Activated CD8-positive, alpha-beta memory T cell treated with anti-CD3 and anti-CD28 coated beads for 48 hours (primary cell): ENCODE measurements at places on chromosomes 16 and 17.
A peak's percentile ranks its signal among the peaks of the same experiment; 100 is the strongest.

DNA sequence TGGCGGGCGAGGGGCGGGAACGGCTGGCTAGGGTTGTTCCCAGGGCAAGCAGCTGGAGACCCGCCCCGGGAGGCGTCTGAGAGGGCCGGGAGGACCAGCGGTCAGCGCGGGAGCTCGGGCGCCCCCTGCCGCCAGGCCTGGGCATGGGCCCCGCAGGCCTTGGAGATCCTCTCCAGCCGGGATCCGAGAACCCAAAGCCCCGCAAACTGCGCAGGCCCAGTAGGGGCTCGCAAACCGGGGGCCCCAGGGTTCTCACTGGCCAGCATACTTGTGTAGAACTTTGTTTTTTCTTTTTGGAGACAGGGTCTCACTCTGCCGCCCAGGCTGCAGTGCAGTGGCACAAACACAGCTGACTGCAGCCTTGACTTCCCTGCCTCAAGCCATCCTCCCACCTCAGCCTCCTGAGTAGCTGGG is 20.8 kb upstream of the ZNF423 start:
- no peak for DNase-seq

DNA sequence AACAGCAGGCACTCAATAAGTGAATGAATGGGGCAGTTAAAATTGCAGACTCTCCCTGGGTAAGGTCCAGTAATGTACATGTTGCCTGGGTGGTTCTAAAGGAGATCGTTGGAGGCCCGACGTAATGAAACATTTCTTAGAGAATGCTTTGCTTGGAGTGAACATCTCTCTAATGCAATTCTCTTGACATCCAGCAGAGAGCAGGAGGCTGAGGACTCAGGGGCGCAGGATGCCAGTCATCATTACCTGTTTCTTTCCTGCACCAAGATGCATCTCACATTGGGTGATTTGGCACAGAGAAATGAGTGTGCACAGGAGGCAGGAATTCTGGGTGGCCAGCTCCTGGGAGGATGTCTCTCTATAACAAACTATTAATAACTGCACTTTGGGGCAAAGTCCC is 130.3 kb upstream of the RBBP6 start:
- DNase-seq = no peak

DNA sequence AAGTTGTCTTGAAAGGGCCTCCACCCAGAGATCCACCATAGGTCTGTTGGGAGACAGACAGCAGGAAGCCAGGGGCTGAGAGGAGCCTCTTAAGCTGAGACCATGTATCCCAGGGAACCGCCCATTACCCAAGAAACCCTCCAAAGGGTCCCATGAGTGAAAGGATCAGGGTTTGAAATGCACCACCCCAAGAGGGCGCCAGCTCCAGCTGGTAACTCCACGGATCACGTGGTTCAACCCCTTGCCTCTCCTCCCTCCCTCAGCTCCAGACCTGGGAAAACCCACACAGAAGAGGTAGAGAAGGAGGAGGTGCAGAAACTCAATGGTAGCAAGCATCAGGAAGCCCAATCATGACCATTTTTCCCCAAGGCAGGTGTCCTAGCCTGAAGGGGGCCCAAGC is 148.7 kb downstream of the AIPL1 start:
- DNase-seq = no peak

DNA sequence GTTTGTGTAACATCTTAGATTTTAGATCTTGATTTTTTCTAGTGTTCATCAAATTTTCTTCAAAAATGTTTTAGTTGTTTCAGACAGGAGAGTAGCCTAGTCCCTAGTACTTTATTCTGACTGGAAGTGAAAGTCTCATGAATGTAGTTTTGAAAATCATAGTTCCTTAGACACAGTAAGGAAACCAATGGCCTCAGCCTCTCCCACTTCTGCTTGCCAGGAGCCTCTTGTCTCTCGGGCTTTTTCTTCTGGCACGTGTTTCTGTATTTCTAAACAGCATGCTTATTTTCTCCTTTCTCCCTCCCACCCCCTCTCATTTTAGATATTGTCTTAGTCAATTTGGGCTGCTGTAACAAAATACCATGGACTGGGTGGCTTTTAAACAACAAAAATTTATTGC is 9.8 kb downstream of the SLFN5 start:
- no peak for DNase-seq

GRCh38 chr17:9693755-9694154 is 48.4 kb downstream of the USP43 start:
- DNase-seq = no peak

DNA sequence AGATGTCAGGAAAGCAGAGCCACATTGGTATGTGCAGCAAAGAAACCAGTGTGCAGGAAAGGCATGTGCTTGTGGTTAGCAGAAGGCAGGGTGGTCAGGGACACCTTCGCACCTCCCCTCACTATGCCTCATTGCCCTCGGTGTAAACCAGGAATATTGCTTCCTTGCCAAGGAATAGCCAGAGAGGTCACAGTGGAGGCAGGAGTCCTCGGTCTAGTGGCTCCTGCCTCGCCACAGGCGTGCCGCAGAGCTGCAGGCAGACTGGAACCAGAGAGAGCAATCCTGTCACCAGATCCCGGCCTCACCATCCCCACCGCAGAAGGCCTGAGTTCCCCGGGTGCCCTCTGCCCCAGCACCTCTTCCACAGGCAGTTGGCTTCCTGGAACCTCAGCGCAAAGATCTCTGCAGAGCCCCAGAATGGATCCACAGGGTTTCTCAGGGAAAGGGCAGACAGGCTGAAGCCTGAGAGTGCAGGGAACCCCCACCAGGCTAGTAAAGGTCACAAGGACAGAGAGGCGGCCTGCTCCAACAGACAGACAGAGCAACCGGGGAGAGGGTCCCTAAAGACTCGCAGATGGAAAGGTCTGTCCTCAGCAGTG is 21.6 kb downstream of the CCDC182 start:
- DNase-seq = no peak

- DNase-seq = no peak
Observed at GRCh38 chr17:28573966-28574480, 2.7 kb downstream of the ALDOC start.

DNA sequence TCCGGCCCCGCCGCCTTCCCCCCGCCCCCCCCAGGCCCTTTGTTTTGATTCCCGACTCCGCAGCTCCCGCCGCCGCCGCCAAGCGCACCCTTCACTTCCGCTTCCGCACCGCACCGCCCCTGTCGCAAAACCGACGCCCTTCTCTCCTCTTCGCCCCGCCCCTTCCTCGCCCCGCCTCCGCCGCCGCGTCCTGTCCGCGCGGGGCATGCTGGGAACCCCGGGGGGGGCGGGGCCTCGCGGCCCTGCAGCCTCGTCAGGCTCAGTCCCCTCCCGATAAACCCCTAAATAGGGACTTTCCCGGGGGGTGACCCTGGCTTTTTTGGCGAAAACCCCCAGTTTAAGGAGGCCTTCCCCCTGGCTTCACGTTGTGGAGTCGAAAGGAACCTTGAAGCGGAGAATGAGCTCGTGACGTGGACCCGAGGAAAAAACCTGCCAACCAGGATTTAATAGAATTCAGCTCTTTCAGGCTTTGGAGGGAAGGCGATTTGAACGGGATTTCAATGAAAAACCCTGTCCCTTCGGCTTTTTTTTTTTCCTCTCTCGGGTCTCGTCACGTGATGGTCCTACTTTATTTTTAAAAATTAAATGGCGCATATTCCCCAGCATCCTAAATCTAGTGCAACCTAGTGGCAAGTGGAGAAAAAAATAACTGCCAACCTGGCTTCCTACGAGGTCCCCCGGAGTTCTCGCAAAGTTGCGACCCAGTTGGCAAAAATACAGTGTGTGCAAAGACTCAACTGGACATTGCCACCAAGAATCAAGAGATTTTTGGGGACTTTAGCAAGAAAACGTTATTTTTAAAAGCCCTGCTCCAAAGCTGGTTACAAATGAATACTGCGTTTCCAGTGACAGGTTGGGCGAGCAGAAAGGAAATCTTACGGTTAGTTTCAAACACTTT is at the start of gene MARF1:
TSS of gene MARF1 (minus strand) at position 107 of the 898 bp plus-strand sequence. CDS start 3,921 bp downstream, outside the sequence.
- DNase-seq = peak; percentile 99

DNA sequence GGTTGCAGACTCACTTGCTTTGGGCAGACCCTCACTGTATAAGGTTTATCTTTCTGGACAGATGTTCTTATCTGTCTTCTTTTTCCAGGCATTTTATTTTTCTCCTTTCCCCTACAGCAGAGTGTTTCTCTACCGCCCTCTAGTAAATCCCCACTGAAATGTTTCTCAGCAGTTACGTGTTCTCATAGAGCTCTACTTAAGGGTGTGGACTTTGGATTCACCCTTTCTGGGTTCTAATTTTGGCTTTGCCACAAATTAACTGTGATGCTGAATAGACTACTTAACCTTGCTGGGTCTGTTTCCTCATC is 2.0 kb downstream of the ADAT1 start:
- DNase-seq = no peak

- no peak for DNase-seq
Observed at GRCh38 chr16:4086153-4086552, 30.1 kb downstream of the ADCY9 start.

DNA sequence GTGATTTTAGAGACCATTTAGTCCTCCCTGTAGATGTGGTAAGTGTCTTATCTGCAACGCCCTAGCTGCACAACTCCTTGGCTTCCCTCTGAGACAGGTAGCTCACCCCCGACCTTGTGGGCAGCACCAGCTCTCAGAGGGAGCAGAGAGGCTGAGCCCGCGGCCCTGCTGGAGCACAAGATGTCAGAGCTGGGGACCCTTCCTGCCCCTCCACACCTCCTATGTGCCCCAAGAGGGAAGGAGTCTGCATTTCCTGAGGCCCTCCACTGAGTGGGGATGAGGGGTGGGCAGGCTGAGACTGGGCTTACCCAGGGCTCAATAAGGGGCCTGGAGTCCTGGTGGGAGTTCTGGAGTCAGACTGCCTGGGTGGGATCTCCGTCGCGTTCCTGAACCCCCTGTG is 12.2 kb upstream of the ADGRG1 start:
- no peak for DNase-seq

DNA sequence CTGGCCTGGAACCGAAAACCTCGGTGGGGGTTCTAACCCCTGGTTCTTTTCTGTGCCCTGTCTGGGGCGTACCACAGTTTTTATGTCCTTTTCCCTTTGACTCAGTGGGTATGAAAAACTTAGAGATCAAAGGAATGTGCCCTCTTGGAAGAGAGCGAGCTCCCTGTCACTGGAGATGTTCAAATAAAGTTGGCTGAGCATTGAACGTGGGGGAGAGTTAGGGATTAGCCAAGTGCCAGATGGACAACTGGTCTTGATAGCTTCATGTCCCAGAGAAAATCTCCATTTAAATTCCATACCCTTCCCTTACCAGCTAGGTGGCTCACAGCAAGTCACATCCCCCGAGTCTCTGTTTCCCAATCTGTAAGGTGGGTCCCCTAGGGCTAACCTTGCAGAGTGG is 9.5 kb downstream of the ADGRG1 start:
- no peak for DNase-seq

DNA sequence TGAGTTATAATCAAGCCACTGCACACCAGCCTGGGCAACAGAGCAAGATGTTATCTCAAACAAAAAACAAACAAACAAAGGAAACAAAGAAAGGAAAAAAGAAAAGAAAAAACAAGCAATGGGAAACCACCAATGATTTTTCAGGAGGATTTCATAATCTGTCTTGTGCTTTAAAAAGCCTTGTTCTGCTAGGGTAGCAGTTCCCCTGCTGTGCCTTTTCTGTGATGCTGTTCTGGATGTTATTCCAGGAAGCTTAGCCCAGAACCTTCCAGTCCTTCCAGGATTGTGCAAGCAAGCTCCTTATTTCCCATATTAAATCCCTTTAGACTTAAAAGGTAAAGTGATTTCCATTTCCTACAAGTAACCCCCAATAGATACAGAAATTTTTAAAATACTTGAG is 171.1 kb downstream of the ABCC12 start:
- DNase-seq = no peak

GRCh38 chr16:77297996-77298395 is 98.8 kb downstream of the SYCE1L start:
- no peak for DNase-seq

- DNase-seq = no peak
Observed at GRCh38 chr17:49209061-49209571, 1.3 kb downstream of the GNGT2 start.

DNA sequence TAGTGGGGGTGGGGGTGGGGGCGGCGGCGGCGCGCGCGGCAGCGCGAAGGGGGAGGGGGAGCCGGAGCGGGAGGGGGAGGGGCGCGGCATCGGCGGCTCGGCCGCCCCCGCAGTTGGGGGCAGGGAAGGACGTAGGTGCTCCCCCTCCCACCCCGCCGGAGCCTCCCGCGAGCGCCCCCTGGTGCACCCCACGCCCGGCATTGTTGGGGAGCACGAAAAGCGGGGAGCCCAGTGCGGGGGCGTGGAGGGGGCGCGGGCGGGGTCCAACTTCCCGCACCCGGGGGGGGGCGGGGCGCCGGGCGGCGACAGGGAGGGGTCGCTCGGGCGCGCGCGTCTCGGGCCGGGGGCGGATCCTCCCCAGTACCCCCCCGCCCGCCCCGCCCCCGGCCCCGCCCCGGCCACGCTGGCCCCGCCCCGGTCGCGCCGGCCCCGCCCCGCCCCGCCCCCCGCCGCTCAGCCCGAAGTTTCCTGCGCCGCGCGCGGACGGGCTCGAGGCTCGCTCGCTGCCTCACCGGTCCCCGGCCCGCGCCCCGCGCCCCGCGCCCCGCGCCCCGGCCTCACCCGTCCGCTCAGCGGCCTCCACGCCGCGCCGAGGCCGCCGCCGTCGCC is at the start of gene CACNA1H:
TSS of gene CACNA1H (plus strand) at position 456 of the 609 bp plus-strand sequence. CDS start 632 bp downstream, outside the sequence.
- peak; percentile 8 for DNase-seq

- DNase-seq = no peak
Observed at GRCh38 chr16:16075488-16076422, 126.3 kb downstream of the ABCC1 start.

DNA sequence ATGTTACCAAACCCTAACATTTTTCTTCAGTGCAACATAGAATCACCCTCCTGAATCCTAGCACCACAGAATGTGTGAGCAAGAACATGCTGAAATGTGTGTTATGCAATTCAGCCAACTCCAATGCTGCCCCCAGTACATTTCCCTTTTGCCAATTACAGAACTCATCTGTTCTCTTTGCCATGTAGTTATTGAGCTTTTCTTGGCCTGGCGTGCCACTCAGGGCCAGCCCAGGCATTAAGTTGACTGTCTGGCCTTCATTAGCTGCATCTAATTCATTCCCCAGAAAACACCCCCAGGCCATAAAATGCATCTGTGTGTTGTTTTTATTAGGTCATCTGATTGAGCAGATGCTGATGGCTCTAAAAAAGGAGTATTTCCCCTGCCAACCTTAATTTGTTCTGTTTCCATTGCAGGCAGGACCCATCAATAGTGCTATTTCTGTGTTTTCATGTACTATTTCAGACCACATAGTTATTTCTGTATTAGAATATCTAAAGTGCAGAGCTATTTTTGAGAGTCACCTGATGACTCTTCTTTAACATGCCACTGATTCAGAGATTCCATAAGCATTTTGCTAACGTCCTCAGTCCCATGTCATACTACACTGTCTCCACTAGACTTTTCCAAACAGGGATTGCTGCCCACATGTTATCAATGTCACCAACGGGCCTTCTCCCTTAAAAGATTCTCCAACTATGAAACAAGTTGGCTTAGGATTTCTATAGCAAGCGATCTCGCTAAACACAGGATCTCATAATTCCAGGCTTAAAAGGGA is 969.7 kb downstream of the CDH11 start:
- DNase-seq = no peak
